Tibial nerve (tissue), 4 donors: ENCODE measurements at places on chromosomes 3 and 15. TPM values are rescaled to one million over a fixed set of nuclear protein-coding genes. Genes with fewer than 3 reads are reported as not detected.

DNA sequence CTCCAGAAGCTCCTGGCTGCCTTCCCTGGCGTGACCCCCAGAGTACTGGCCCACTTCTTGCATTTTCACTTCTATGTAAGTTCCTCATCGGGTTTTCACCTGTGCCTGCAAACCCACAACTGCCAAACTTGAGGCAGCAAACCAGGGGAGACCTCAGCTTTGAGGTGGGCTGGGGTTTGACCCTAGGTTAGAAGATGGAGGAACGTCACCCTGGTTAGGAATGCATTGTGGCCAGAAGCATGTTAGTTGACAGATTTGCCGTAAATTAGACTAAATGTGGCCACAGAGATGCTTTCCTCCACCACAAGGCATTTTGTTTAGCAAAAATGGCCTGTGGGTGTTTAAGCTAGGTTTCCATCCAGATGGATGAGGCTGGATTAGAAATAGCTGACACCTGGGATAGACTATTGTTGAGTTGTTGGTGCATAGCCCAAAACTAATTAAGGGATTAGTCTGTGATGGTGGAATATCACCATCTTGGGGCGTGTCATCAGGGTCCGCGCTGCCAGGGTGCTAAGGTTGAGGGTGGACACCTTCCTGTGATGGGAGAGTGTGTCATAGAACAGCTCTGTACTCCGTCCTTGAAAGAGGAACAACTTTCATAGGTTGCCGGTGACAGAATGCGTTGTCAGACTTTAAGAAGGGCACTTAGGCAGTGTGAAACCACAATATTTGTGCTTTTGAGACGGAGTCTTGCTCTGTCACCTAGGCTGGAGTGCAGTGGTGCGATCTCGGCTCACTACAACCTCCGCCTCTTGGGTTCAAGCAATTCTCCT lies 3.6 kb downstream of the NISCH start:
- DNase-seq = no peak

DNA sequence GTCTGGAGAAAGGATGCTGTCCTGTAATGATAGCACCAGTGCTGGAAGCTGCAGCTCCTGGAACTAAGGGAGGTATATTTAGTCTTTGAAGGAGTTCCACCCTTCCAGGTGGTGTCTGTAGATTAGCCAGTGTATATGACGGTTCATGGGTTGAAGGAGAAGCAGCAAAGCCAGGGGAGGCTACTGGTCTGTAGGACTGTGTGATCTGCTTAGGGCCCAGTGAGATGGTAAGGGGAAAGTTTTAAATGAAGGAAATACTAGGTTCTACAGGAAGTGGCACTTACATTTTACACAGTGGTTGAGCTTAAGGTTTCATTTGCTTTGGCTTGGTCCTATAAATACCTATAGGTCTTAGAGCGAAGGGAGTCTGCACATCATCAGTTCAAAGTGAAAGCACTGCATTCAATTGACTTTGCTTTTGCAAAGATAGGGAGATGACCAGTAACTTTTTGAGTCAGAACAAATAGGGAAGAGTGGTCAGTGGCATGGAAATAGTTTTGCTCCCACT lies 5.6 kb downstream of the SLC25A38 start:
- no peak for DNase-seq

GRCh38 chr3:14148041-14148985 lies 23.5 kb downstream of the TMEM43 start:
- no peak for DNase-seq

The RAP2B gene
- total RNA-seq = 17.3 TPM

The LRRIQ4 gene
- total RNA-seq = not detected

The AQR gene
- total RNA-seq = 23.2 TPM

The PYGO1 gene
- 8.7 TPM for total RNA-seq

- no peak for DNase-seq
Measured at GRCh38 chr3:105559856-105560255, 193.1 kb downstream of the ALCAM start.

The THAP10 gene
- total RNA-seq = 4.6 TPM

- no peak for DNase-seq
Measured at GRCh38 chr3:13192471-13193213, 119.4 kb upstream of the IQSEC1 start.

The PLCL2 gene
- total RNA-seq = 37.4 TPM

GRCh38 chr3:23594894-23595670 lies 210.7 kb upstream of the UBE2E1 start:
- DNase-seq = no peak

The SAMMSON gene
- total RNA-seq = 2.5 TPM

GRCh38 chr15:42891569-42891968 lies 29.0 kb downstream of the TTBK2 start:
- DNase-seq = no peak

GRCh38 chr3:71425491-71426071 lies 157.9 kb downstream of the FOXP1 start:
- DNase-seq = no peak

The CAMK2N2 gene
- total RNA-seq = not detected

The FETUB gene
- total RNA-seq = not detected

The GABRR3 gene
- total RNA-seq = not detected

DNA sequence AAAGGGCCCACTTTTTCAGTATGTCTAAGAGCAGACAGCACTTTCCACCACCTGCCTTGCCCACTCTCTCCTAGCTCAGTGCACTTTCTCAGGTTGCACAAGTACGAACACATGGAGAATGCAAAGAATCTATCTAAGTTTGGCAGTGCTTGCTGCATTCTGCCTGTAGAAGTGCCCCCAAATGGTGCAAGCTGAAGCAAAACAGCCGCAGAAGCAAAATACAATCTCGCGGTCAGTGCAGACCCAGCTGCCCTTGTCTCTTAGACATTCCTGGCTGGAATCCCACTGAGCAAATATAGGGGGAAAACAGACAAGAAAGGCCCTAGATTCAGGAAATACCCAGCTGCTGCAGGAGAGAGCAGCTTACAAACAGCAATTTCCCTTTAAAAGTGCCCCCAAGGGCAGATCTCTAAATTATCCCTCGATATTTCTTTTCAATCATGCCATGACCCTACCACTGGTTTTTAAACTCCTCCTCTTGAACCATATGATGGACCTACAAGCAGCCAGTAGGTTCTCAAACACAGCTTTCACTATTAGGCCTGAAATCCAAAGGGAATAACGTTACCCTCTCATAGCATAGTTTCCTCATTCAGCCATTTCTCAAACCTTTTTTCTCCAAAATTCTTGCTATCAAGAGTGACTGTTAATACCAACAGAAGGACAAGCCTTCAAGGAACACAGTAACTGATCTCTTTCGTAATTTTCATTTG lies 67.0 kb downstream of the TNIK start:
- no peak for DNase-seq

The CCDC71 gene
- 37.6 TPM for total RNA-seq

- no peak for DNase-seq
Measured at GRCh38 chr15:70853973-70854665, at the start of gene LARP6. Gene LARP6 (minus strand): TSS chr15:70854157. CDS start chr15:70854088, 69 bp downstream.

The BFSP2 gene
- not detected for total RNA-seq

GRCh38 chr15:25245801-25246622 lies 192.8 kb downstream of the UBE3A start:
- no peak for DNase-seq

DNA sequence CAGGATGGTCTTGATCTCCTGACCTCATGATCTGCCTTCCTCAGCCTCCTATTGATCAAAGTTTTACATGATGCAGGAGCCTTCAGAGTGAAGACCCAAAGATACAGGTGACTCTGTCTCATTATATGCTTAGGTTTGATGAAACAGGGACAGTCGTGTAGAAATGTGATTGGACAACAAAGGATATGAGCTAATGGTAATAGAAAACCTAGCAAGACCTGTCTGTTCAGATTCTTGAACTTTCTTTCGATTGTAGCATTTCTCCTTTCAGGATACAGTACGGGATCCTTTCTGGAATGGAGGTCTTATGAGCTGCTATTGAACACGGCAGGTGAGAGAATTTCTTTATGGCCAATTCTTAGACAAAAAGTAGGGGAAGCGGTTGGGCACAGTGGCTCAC lies at the start of gene ACKR2:
ACKR2 (plus strand) TSS at position 244 of the 400 bp plus-strand sequence. CDS start 55,058 bp downstream, outside the sequence.
- no peak for DNase-seq

DNA sequence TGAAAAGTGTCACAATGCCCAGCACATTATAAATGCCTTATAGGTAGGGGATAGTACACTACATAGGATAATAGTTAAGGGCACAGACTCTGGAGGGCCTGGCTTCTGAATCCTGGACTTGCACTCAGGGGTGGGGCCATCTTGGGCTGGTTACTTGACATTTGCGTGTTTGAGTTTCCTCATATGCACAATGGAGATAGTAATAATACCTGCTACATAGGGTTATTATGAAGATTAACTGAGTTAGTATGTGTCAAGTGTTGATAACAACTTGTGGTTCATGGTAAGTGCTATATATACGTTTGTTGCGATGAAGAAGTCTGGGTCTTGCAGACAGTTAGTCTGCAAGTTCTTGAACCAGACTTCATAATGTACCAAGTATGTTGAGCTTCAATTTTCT lies 37.0 kb downstream of the MITF start:
- no peak for DNase-seq

DNA sequence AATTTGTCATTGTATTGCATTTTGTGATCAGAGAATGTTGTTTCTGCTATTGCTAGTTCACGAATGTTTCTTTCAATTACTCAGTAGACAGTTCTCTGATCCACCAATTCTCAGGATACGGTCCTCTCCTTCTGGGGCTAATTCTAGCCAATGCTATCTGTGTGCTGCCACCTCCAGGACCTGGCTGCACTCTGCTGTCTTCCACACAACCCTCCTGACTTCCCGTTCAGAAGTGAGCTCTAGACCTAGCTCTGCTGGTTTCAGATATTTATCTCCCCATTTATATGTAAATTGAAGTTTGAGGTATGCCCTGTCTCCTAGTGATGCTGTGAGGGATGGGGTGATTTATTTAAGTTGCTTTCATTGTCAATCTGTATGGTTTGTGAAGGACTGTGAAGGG lies 21.7 kb upstream of the UBL7 start:
- no peak for DNase-seq

- DNase-seq = no peak
Measured at GRCh38 chr15:69979783-69980182, 117.9 kb downstream of the TLE3 start.

The SLC12A1 gene
- not detected for total RNA-seq

The C15orf39 gene
- total RNA-seq = 20.0 TPM

The CLRN1 gene
- not detected for total RNA-seq

The GOLGA6D gene
- total RNA-seq = not detected

GRCh38 chr15:62782896-62783295 lies 259.7 kb upstream of the TPM1 start:
- DNase-seq = no peak

The TLR9 gene
- not detected for total RNA-seq

- DNase-seq = no peak
Measured at GRCh38 chr15:89338036-89338435, 3.4 kb upstream of the POLG start.

The DAZL gene
- not detected for total RNA-seq

- no peak for DNase-seq
Measured at GRCh38 chr15:68729789-68730411, 90.8 kb downstream of the ANP32A start.

- DNase-seq = no peak
Measured at GRCh38 chr15:60324706-60325438, 72.9 kb downstream of the ANXA2 start.

The IL17RD gene
- 10.0 TPM for total RNA-seq

- no peak for DNase-seq
Measured at GRCh38 chr3:41569632-41570305, 370.5 kb downstream of the CTNNB1 start.

The ATP13A5 gene
- not detected for total RNA-seq

The LTK gene
- not detected for total RNA-seq

The ONECUT1 gene
- not detected for total RNA-seq

DNA sequence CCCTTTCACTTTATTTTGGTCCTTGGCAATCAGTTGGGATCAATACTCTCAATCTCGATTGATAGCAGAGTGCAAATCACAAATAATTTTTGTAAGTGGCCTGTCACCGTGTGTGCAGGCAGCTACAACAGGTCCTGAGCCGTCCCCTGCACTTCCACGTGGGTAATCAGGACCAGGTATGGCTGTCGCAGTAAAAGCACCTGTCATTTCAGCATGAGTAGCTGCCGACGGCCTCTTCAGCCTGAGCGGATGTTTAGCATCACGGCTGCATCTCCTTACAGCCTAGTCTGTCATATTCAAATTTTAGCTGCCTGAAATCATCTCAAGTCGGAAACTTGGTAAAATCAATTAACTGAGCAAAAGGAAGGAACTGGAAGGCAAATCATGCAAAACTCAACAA lies 53.0 kb upstream of the FOXP1 start:
- no peak for DNase-seq

DNA sequence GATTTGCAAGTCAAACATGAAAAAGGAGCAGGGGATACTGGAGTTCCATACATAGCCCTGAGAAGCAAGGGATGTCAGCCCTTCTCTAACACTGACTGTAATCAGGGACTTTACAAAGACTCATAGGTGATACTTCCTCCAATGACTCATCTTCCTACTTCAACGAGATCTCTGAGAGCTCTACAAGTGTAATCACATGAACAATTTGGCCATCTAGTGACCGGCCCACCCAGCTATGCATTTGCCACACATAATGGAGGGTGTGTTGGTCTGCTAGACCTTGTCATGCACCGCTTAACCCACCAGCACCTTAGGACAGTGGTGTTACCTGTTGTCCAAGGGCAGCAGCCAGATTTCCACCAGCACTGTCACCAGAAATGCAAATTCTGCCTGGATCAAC lies 75.3 kb downstream of the NCEH1 start:
- no peak for DNase-seq

DNA sequence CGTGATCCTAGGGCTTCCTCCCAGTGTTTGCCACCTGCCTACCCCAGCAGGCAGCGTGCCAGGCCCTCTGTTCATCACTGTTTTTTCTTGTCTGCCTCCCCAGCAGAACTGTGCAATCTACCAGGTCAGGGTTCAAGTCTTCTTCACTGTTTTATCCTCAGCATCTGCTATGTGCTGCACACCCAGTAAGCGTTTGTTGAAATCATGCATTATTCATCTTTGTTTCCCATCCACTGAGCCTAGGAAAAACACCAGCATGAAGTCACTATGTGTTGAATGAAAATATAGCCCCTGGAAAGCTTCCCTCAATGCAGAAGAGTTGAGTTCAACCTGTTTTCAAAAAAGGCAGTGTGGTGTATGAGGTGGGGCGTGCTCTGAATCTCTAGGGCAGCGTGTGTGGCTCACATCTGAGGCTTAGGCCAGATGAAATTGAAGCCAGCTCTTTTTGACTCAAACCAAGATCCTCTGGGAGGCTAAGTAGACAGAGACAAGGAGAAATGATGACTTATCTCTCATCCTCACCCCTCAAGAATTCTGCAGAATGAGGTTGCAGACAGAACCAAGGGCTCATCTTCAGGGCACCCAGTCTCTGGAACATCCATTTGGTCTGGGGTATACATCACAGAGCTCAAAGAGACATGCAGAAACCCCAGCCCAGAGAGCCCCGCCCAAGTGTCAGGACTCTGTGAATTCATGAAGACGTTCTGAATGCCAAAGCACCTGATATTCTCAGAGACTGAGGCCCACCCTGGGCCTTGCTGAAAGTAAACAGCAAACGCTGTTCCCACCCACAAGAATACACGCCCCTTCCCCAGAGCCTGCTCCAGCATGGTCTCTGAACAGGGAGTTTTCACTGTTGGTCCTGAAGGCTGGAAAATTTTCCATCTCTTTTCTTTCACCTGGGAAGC lies 5.7 kb upstream of the CAV3 start:
- no peak for DNase-seq

- no peak for DNase-seq
Measured at GRCh38 chr3:194124193-194124592, 11.8 kb upstream of the HES1 start.

- DNase-seq = no peak
Measured at GRCh38 chr15:68335655-68336054, 58.1 kb downstream of the FEM1B start.

The HES1 gene
- 20.7 TPM for total RNA-seq

GRCh38 chr3:33426068-33426467 lies 14.1 kb downstream of the UBP1 start:
- DNase-seq = no peak

The DHX30 gene
- total RNA-seq = 81.4 TPM

The TJP1 gene
- 393 TPM for total RNA-seq

The TUSC7 gene
- not detected for total RNA-seq
